ENCODE measurements at places on chromosomes 6 and 20.

GRCh38 chr6:101630941-101631340 lies 237.4 kb downstream of the GRIK2 start:
- DNase-seq, result no peak

- peak; percentile 33 for DNase-seq
Observed at GRCh38 chr6:43798688-43799444, 28.9 kb downstream of the VEGFA start.

- no peak for DNase-seq
Observed at GRCh38 chr6:99091985-99092384, 144.2 kb upstream of the FBXL4 start.

DNA sequence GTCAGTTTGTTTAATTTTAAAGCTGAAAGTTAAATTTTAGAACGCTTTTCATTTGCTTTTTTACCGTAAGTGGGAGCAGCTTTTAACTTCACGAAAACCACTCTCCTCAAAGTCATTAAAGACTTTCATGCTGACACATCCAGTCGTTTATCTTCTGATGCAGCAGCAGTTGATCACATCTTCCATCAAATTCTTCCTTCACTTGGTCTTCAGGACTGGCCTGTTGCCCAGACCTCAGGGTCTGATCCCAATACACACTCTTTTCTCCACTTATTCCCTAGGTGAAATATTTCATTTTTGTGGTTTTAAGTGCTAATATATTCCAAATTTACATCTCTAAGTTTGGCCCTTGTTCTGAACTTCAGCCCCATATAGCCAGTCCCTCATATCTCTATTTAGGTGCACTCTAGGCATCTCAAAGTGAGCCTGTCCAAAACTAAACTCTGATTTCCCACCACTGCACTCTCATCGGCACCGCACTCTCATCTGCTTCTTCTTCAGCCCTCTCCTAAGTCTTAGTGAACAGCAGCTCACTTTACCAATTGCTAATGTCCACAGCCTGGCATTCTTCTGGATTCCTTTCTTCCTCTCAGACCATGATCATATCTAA lies 20.4 kb downstream of the AFDN start:
- DNase-seq, result peak; percentile 81

- no peak for DNase-seq
Observed at GRCh38 chr6:136696783-136697364, 95.4 kb downstream of the MAP3K5 start.

GRCh38 chr20:50295762-50296449 lies 105.3 kb downstream of the CEBPB start:
- DNase-seq, result no peak

DNA sequence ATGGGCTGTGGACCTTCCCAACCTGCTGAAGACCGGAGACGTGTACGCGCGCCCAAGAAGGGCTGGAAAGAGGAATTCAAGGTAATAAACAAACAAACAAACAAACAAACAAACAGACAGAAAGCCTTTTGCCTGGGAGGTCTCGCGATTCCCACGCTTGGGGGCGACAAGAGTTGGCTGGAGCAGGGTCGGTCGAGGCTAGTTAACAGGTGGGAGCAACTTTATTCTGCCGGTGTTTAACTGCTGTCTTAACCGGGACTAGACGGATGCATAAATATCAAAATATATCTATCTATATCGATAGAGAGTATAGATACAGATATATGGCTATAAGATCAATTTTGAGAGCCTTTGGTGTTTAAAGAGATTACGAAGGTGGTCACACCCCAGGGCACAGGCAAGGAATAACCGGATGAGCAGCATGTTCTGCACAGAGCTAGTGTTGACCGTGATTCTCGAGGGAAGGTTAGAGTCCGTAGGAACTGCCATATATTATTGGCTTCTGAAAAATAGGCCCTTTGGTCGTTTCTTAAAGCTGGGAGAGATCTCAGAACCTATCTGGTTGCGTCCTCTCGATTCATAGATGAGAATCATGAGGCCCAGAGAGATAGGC lies 514 bp downstream of the STMND1 start:
- DNase-seq, result no peak

DNA sequence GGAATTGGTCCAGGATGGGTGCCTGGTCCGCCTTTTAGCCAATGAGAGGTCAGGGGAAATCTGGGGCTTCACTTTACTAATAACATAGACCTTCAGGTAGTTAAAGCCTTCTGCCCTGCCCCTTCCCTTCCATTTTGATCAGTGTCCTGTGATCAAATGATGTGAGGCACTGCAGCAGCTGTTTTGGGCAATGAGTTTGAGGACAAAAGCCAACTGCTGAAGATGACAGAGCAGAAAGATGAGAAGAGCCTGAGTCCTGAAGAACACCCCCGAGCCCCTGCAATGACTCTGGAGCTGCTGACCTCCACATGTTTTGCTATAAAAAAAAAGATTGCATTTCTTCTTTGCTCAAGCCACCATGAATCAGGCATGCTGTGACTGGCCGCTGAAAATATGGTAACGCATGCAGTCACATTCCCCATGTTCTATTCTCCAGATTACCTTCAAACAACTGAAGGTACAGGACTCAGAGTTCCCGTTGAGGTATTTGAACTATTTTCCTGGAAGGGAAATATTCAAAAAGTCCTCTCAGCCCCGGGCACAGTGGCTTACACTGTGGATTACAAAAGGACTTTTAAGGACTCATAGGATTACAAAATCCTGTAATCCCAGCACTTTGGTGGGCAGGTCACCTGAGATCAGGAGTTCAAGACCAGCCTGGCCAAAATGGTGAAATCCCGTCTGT lies 45.7 kb upstream of the B4GALT5 start:
- DNase-seq, result no peak

- DNase-seq, result no peak
Observed at GRCh38 chr6:63430985-63431519, 111.3 kb upstream of the LGSN start.

- DNase-seq, result no peak
Observed at GRCh38 chr6:98657764-98658163, 176.6 kb upstream of the POU3F2 start.

- peak; percentile 100 for DNase-seq
Observed at GRCh38 chr20:35883778-35884540, 70.3 kb downstream of the SCAND1 start.

DNA sequence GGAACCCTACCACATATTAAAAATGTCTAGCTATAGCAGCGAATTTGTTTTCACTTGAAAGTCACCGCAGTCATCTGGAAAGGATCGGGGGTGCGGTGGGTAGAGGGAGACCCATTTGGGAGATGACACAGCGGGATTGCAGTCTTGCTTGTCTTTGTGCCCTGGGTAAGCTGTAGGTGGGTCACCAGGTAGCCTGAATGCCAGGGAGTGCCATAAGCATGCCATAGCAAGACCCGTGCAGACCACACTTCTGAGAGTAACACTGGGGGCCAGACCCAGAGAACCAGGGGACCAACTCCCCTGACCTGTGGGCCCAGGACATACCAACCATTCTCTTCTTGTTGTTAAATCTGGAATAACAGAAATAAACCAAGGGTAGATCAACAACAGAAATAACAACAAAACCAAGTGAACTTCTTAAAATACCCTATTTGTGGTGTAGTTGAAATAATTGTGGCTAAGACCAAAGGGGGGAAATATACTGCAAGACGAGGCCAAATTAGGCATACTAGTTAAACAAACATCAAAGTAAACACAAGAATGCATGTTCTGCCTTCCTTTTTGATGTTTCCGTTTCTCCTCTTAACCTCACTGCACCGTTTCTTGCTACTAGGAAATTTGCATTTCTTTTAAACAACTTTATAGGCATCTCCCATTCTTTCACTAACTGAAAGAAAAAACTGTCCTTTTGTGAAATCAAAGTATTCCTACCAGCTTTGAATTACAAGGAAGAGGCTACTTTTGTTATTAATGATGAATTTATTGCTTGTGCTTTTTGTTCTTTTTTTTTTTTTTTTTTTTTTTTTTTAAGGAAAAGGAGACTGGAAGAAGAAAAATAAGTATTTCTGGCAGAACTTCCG lies 128.2 kb downstream of the SASH1 start:
- DNase-seq, result no peak

GRCh38 chr20:51134405-51134804 lies 111.5 kb upstream of the KCNG1 start:
- DNase-seq, result no peak

DNA sequence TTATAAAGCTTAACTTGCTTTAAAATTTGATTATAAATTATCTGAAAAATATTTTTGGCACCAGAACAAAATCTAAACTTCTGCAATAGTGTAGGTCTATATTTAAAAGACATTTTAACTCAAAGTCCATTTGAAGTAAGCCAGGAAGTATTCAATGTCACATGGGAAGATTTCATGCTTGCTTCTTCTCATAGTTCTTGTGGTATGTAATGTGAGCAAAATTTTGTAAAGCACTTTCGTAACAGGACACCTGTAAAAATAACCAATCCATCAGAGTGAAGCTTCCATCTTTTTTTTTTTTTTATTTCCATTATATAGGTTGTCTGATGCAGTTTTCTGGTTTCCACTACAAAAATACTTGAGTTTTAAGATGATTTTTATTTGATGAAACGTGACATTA lies 386.1 kb downstream of the LAMA2 start:
- DNase-seq, result no peak

GRCh38 chr6:84460491-84460890 lies 233.0 kb upstream of the CEP162 start:
- DNase-seq, result peak; percentile 32
